Lower leg skin (tissue), 4 donors: ENCODE measurements at places on chromosomes 4 and X. TPM values are rescaled to one million over a fixed set of nuclear protein-coding genes. Genes with fewer than 3 reads are reported as not detected.

ADAM29 gene
- total RNA-seq: not detected

DNA sequence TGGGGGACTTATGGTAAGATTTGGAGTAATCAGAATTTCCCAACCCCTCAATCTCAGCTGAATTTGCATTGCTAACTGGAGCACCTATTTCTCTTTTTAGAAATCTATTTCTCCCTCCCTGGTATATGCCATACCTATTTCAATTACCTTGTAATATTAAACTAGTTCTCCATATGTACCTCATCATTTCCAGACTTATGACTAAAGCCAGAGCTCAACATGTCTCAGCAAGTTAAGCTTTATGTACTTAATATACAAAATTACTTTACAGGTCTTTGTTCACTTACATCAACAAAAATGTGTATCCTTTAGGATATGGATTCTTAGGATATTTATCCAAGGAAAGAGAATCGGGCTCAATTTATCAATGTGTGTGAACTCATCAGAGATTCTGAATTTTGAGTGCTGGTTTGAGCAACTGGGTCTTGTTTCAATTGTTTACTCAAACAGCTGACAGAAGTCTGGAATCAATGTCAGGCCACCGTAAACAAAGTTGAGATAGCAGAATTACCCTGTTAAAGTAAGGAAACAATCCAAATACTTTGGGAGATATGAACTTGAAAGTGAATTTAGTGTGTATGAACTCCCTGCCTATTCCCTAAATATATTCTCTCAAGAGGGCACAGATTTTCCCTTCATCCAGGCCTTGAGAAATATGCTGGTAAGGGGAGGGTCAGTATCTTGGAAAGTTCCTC lies 199.6 kb downstream of the VEGFC start:
- no peak for DNase-seq

DNA sequence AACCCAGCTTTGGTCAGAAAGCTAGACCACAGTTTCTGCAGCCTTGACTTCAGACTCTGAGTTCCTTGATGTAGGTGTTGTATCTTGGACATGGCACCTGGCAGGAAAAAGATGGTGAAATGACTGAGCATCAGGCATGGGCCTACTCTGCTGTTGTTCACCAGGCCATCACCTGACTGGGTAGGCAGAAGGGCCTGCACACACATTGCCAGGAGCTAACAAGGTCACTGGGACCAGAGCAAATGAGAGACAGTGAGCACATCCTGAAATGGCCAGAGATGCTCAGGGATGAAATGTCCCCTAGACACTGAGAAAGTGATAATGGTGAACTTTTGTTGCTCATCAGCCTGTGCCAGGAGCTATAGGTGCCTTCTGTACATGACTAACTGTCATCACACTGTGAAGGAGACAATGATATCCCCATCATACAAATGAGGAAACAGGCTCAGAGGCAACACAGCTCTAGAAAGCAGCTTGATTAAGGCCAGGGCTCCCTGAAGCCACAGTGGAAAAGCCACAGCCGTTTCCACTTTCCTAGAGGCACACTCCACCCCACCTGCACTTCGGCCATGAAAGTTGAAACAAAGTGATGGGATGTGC lies 128.3 kb downstream of the TSPAN5 start:
- no peak for DNase-seq

DNA sequence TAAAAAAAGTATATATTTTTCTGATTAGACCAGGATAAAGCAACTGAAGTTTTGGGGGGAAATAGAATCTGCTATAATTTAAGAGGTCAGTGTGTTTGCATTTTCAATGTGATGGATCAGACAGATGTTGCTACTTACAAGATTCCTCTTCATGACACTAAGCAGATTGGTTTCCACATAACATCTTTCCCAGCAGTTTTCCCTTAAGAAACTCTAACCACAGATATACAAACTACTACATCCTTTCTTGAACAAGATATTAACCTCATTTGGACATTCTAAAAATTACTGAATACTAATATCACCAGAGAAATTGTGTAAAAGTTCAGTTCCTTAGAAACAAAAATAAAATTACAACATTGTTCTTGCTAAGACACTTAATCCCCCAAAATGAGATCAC lies 106.7 kb upstream of the GUCY1A1 start:
- DNase-seq: no peak

MID2 gene
- 61.3 TPM for total RNA-seq

DNA sequence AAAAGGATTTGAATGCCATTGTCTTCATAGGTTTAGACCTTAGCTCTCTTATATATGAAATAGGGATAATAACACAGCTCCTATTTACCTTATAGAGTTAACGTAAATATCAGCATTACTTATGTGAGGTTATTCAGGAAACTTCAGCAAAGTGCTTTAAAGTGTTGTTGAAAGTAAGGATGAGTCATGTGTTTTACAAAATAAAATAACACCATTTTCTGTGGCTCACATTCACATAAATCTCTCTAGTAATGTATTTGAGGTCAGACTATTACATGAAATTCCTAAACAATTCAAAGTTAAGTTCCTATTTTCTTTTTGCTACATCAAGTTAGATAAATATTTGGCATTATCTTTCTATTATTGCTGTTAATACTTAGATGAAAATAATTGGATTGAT lies 2.9 kb downstream of the GNRHR start:
- DNase-seq: no peak

DNA sequence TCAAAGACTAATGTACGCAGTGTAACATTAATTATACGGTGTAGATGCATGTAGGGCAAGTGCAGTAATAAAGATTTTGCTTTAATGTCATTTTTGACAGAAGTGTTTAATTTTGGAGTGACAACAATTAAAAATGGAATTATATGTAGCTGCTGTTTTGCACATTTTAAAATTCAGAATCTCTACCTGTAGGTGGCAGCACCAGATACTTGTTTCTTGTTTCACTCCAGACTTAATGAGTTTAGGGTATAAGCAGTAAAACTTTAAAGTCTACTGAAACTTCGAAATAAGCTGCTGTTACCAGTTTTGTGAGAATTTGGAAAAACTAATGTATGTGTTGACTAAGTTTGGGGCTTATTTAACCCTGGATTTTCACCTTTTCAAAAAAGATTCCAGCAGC lies 144.9 kb downstream of the POLA1 start:
- no peak for DNase-seq

GRCh38 chr4:174204164-174204831 lies 79.2 kb downstream of the FBXO8 start:
- no peak for DNase-seq

DNA sequence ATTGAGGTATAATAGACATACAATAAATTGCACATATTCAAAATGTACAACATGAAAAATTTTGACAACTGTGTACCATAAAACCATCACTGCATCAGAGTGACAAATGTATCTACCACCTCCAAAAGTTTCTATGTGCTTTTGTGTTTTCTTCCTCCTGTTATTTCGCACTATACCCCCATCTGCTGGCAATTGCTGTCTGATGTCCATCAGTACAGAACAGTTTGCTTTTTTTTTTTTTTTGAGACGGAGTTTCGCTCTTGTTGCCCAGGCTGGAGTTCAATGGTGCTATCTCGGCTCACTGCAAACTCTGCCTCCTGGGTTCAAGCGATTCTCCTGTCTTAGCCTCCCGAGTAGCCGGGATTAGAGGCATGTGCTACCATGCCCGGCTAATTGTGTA lies 154.3 kb upstream of the GIMD1 start:
- DNase-seq: no peak

DNA sequence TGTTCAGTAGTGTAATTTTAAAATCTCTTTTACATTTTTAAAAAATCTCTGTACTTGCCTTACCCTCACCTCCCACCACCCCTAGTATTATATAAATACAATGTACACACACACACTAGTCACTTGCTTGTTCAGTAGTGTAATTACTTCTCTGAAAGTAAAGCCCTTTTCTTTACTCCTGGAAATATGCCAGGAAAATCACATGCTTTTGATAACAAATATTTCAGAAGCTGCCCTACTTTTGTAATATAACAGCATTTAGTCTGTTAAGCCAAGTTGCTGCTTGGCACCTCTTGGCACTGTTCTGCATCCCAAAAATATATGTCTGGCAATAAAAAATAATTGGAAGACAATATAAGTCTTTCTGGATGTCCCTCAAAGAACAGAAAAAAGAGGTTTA lies 172.8 kb upstream of the APOOL start:
- no peak for DNase-seq

- no peak for DNase-seq
Observed at GRCh38 chr4:167190379-167190778, 43.9 kb downstream of the SPOCK3 start.

ADH1B gene
- total RNA-seq: 331 TPM

SPANXN2 gene
- total RNA-seq: not detected

GRCh38 chr4:153119626-153120025 lies 84.6 kb upstream of the TRIM2 start:
- DNase-seq: no peak

DNA sequence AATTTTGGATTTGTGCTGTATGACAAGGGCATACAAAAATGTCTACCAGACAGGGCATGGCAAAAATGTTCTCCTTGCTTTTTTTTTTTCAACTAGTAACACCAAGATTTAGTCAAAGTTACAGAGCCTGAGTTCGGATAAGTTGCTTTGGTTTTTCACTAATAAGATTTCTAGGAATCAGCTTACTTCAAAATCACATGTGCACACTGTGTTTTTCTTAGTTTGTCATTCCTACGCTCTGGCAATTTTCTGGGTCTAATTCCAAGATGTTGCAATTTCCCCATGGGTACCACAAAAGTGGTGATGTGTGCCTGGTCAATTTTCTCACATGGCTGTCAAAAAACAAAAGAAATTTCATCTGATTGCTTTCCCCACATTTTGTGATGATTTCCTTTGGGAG lies 6.3 kb downstream of the C1QTNF7 start:
- no peak for DNase-seq

- no peak for DNase-seq
Observed at GRCh38 chrX:107775000-107775733, 420 bp downstream of the TSC22D3 start.
